Activated CD4-positive, alpha-beta memory T cell treated with anti-CD3 and anti-CD28 coated beads for 36 hours (primary cell): ENCODE measurements at places on chromosomes 16 and 17.
A peak's percentile ranks its signal among the peaks of the same experiment; 100 is the strongest.

DNA sequence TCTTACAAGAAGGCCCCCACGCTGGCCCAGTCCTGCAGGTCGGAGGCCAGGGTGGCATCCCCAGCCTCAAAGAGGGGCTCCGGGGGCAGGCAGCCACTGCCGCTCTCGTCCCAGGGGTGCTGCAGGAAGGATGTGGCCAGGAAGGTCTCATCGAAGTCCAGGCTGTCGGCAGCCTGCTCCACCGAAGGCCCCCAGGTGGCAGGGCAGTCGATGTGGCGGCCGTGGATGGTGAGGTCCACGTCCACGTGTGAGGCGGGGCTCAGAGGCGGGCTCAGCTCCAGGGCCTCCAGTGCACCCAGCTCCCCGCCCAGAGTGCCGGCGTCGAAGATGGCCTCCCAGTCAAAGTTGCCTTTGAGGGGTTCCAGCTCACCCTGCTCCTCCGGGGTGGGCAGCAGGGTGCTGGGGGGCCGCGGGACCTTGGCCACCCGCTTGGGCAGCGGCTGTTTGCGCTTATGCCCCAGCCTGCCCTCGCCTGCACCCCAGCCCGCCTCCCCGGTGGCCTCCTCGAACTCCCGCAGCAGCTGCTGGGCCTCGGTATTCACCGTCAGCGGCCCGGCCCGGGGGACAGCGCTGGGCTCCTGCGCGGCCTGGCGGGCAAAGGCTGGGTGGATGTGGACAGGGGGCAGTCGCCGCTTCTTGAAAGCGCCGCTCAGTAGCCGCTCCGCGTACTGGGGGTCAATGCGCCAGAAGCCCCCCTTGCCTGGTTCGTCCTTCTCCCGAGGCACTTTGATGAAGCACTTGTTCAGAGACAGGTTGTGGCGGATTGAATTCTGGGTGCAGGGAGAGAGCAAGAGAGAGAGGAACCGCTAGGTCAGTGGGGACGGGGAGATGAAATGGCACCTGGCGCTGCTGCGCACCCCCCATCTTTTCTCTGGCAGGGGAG lies 3.5 kb downstream of the FOXJ1 start:
- DNase-seq: no peak

GRCh38 chr16:30399435-30400186 lies 4.4 kb downstream of the ZNF48 start:
- no peak for DNase-seq

- DNase-seq: peak; percentile 6
These were observed 188.7 kb upstream of the GSE1 start for GRCh38 chr16:85424260-85425073.

- DNase-seq: no peak
These were observed 19.3 kb upstream of the ASGR2 start for GRCh38 chr17:7133916-7134315.

- DNase-seq: no peak
These were observed 1.6 kb upstream of the GAS7 start for GRCh38 chr17:10200016-10200415.

- no peak for DNase-seq
These were observed 713.2 kb downstream of the KCNJ2 start for GRCh38 chr17:70882504-70882903.

DNA sequence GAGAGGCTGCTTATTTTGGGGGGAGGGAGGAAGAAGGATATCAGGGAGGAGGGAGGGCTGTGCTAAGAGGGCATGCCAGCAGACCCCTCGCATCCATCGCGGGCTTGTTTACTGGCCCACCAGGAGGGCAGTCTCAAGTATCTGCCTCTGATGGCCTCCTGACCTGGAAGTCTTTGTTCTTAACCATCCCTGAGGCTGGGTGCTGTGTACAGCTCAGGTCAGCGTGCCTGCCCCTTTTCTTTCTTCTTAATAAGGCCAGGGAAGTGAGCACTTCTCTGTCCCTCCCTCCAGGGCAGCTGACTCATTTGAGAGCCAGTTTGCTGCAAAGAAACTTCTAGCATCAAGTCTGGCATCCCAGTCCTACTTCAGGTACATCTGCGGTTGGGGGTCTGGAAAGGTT lies 157.0 kb downstream of the CCDC182 start:
- no peak for DNase-seq

DNA sequence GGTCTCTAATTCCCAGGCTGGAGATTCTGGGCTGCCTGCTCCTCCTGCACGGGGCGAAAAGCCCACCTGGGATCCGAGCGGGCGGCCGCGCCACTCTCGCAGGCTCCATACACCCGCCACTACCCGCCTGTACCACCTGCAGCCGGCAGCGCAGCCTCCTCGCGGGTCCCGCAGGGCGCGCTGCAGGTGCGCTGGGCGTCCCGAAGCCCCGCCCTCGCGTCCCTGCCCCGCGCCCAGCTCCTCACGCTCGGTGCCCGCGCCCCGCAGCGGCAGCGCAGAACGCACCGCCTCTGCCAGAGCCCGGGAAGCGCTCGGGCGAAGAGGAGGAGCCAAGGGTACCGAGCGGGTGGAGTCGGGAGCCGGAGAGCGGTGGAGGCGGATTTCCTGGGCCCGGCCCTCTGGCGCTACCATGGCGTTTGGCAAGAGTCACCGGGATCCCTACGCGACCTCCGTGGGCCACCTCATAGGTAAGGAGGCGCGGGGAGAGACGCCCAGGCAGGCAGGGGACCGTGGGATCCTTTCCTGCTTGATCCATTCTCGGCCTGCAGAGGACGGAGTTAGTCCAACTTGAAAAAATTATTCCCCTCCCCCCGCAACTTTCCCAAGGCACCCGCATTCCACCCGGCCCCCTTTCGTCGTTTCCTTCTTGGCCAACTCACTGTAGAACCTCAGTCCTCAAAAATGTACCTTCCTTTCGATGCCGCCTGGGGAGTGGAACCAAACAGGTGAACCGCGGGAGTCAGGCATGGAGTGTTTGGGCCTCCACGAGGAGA lies at the start of gene TOM1L1:
TOM1L1 (plus strand) TSS at position 396 of the 773 bp plus-strand sequence; CDS start at position 410, 14 bp downstream.
- DNase-seq: peak; percentile 50

GRCh38 chr16:87747626-87748414 lies 18.0 kb downstream of the KLHDC4 start:
- DNase-seq: no peak

DNA sequence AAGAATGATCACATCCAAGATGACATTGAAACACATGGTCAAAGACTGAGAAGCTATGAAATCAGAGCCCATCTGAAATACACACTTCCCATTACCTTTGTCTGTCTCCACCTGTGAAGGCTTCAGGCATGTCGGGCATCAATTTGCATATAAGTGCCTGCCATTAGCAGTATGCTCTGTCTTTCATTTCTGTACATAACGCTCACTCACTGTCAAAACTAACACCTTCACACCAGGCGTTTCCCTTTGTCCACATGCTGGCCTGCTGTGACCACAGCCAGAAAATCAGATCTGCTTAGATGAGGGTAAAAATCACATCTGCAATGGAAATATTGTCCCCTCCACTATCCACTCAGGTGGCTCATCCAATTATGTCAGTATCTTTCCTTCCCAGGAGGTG lies 524.8 kb downstream of the TOX3 start:
- no peak for DNase-seq

GRCh38 chr17:80649200-80649644 lies 104.6 kb downstream of the RPTOR start:
- peak; percentile 32 for DNase-seq

- no peak for DNase-seq
These were observed 33.0 kb downstream of the MPRIP start for GRCh38 chr17:17075125-17075781.

- no peak for DNase-seq
These were observed 25.0 kb downstream of the METTL22 start for GRCh38 chr16:8646326-8647053.

DNA sequence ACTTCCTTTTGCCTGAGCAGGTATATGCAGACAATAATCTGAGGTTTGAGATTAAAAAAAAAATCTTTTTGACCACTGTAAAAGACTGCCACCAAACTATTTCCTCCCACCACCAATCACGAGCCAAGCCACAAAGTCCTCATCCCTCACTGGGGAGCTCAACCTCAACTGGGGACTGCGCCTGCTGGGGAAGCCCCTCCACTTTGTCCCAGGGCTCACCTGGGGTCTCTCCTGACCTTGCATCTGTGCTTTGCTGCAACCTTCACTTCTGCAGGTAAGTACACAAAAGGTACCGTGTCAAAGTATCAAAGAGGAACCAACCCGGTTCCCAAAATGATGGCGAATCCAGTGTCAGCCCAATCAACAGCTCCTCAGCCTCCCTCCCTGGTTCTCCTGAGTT lies 35.5 kb downstream of the TLE7 start:
- no peak for DNase-seq

DNA sequence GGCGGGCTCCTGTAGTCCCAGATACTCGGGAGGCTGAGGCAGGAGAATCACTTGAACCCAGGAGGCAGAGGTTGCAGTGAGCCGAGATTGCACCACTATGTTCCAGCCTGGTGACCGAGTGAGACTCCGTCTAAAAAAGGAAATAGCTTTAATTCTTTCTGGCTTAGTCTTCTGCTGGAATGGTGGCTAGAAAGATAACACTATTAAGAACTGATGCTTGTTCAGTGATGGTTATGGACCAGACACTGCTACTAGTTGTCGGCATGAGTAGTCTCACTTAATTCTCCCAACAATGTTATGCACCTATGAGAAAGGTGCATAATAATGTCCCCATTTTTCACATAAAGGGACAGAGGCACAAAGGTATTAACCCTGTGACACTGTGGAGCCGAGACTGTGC lies 188.7 kb downstream of the HS3ST3A1 start:
- DNase-seq: no peak

DNA sequence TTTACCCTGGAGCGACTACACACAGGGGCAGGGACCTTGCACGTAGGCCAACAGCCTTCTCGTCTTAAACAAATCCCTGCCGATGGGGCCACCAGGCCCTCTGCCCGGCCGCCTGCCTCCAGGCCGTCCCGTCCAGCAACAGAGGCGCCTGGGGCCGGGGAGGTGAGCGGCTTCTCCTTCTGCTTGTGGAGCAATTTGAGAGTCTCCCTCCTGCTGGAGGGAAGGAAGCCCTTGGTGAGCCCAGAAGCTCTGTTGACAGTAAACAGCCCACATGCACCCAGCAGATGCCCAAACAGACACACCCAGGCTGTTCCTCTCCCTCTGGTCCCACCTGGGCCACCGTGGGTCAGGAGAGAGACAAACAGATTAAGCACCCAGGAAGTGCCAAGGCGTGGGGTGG lies 8.1 kb downstream of the SLC43A2 start:
- no peak for DNase-seq

- DNase-seq: peak; percentile 9
These were observed 244.1 kb upstream of the MON1B start for GRCh38 chr16:76946879-76947278.
